ENCODE measurements at places on chromosomes 11 and 22.

DNA sequence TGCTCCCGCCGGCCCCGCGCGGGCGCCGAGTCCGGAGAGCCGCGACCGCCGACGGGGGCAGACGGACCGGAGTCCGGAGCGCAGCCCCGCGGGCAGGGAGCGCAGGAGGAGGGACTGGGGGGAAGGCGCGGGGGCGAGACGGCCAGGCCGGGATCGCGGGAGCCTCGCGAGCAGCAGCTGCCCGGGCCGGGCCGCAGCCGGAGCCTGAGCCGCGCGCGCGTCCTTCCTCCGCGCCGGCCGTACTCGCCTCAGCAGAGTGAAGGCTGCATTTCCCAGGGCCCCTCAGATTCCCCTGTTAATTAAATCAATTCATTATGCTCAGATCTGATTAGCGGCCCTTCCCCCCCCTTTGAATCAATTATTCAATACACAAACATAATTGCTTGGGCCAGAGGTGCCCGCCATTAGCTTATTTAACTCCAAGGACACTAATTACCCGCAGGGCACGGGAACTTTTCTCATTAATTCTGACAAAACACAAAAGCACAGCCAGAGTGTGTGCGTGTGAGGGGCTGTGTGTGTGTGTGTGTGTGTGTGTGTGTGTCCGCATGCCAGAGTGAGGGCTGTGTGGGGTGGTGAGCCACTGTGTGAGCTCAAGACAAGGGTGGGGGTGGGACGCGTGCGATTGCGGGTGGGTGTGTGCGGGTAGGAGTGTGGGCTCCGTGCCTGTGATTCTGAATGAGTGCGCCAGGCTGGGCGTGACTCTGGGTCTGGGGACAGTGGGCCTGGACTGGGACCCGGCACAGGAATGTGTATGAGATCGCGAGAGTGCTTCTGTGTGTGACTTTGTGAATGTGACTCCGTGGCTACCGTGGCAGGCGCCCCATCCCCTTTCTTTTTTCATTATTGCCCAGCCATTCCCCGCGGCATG lies 5.1 kb upstream of the LMO1 start:
- peak; percentile 46 for DNase-seq

- DNase-seq = no peak
Observed at GRCh38 chr11:90355200-90355599, 132.4 kb upstream of the CHORDC1 start.

GRCh38 chr11:5380740-5381342 lies 2.8 kb upstream of the OR51M1 start:
- DNase-seq = peak; percentile 60

- no peak for DNase-seq
Observed at GRCh38 chr22:27207907-27208306, 550.5 kb downstream of the MIAT start.

GRCh38 chr11:12775955-12776354 lies 101.7 kb downstream of the TEAD1 start:
- no peak for DNase-seq

- no peak for DNase-seq
Observed at GRCh38 chr11:100269516-100269915, 417.6 kb upstream of the ARHGAP42 start.

GRCh38 chr11:37947821-37948220 lies 1349.8 kb upstream of the RAG2 start:
- no peak for DNase-seq

- no peak for DNase-seq
Observed at GRCh38 chr22:30803679-30804078, 109.0 kb downstream of the OSBP2 start.

- DNase-seq = no peak
Observed at GRCh38 chr11:2807025-2807681, 78.4 kb downstream of the CDKN1C start.

- DNase-seq = no peak
Observed at GRCh38 chr11:27385245-27385644, 22.2 kb upstream of the CCDC34 start.

DNA sequence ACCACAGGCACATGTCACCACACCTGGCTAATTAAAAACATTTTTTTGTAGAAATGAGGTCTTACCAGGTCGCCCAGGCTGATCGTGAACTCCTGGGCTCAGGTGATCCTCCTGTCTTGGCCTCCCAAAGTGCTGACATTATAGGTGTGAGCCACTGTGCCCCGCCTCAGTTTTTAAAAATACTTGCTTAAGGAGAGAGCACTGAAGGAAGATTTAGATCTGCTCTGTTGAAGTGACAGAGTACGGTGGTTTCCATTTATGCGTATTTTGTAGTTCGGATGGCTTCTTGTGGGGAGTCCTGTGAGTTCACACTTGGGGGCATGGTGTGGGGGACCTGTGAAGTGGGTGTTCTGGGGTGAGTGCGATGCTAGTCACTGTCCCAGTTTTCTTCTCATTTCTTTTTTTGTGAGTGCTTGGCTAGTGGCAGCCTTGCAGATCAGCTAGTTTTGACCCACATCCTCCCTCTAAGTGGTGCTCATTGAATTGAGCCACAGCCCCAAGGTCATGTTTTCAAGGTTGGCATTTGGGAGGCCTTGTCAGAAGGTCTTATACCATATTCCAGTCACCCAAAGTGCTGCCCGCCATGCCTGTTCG lies 31.5 kb downstream of the PTPRJ start:
- DNase-seq = no peak

GRCh38 chr22:42070517-42071422 lies at the start of gene NAGA:
Gene NAGA, minus strand, starts transcription at chr22:42070812. Its CDS starts 515 bp downstream, at chr22:42070297.
- DNase-seq = peak; percentile 93

DNA sequence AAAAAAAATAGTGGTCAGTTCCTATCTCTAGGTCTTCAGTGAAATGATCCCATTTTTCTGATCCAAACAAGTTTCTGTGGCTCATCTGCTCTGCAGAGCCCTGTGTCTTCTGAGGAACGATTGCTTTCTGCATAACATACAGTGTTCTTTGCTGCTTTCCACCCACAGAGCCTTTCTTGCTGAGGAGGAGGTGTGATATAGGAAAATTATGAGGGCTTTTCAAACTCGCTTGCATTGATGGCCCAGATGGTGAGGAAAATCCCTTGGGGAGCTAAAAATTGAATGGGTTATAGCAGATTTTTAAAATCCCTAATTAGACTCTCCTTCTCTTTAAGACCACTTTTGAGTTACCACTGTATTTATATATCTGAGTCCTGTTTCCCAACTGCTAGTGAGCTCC lies 31.3 kb downstream of the JAM3 start:
- DNase-seq = no peak

DNA sequence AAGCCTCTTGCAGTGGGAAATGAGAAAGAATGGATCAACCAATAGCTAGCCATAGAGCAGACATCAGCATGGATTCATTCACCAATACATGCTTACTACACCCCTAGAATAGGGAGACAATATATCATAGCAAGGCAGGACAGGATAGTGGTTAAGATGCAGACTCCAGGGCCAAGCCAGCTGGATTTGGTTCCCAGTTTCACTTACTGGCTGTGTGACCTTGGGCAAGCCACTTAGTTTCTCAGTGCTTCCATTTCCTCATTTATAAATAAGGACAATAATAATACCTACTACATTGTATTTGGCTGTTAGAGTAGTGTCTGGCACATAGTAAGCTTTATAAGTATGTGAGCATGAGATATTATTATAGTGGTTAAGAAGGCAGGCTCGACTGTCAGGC lies 7.1 kb downstream of the DCHS1 start:
- no peak for DNase-seq

GRCh38 chr11:113389272-113389671 lies 1.7 kb downstream of the ANKK1 start:
- no peak for DNase-seq

DNA sequence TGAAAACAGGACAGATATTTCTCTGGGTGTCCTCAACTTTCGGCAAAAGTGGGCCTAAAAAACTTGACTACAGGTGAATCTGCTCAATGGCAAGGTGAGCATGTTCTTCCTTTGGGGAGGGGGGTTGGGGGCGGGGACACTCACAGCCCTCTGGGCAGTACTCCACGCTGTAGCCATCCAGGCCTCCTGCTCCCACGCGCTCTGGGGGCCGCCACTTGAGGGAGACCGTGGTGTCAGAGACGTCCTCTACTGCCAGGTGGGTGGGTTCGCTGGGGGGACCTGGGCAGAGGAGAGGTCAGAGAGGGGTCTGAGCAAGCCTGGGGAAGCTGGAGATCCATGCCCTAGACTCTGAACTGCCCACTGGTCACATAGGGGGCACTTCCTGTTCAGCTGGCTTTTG lies 16.8 kb downstream of the MYBPC3 start:
- no peak for DNase-seq

DNA sequence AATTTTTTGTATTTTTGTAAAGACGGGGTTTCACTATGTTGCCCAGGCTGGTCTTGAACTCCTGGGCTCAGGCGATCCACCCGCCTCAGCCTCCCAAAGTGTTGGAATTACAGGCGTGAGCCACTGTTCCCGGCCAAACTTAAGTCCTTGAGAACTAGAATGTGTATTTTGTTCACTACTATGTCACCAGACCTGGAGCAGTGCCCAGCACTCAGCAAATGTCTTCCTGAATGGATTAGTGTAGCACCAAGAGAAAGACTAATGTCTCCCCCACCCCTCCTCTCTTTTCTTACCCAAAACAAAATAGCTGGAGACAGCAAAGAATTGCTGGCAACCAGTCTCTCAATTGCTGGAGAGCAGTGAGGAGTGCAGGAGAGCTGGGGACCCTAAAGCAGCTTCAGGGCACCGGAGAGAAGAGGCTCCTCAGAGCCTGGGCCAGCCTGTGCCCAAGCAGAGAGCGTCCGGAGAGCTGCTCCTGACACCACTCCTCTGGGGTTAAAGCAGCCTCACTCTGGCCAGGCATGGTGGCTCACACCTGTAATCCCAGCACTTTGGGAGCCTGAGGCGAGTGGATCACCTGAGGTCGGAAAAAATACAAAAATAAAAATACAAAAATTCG lies 14.9 kb downstream of the SLC25A18 start:
- DNase-seq = no peak

GRCh38 chr11:31601635-31602282 lies 92.2 kb downstream of the ELP4 start:
- DNase-seq = no peak

DNA sequence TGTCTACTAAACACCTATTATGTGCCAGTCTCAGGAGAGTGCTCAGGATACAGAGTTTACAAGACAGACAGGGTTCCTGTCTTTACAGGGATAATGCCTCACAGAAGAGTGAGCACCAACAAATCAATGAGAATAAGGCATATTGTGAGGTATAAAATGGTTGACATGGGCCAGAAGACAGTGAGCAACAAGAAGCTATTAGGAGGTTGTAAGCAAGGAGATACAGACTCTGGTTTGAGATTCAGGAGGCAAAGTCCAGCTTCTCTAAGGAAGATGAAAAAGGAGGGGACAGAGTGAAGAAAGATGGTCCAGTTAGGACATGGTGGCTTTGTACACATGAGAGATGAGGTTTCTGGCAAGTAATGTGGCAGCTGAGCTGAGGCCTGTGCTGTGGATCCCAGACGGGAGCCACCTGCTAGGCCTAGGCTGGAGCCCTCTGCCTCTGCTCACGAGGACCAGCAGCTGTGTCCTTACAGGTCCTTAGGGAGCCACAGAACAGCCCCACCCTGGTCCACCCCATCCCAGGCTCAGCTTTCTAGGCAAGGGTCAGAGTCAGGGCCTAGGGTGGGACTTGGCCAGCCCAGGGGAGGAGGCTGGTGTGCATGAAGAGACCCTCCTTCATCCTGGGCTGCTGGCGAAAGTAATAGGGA lies 110.5 kb downstream of the ZNF280B start:
- DNase-seq = no peak

DNA sequence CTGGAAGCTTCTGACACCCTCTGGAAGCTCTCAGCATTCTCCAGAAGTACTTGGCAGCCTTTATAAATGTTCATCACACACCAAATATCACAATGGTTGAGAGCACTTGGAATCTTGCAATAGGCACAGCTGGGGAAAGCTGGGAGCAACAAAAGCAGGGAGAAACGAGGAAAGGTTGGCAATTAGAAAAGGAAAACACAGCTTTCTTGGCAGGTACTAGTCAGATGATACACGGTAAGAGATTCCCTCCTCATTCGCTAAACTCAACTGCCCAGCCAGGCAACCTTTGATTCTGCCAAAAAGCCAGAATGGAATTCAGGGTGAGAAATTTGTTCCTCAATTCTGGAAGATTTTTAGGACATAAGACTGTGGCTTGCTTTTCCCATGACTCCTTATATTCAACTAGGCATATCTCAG lies 576.9 kb upstream of the ANO5 start:
- DNase-seq = no peak

GRCh38 chr11:7423946-7424345 lies 61.4 kb upstream of the OLFML1 start:
- no peak for DNase-seq

GRCh38 chr22:35742342-35743100 lies 24.8 kb downstream of the APOL5 start:
- DNase-seq = peak; percentile 49

GRCh38 chr11:36212564-36213392 lies 76.4 kb downstream of the COMMD9 start:
- no peak for DNase-seq

DNA sequence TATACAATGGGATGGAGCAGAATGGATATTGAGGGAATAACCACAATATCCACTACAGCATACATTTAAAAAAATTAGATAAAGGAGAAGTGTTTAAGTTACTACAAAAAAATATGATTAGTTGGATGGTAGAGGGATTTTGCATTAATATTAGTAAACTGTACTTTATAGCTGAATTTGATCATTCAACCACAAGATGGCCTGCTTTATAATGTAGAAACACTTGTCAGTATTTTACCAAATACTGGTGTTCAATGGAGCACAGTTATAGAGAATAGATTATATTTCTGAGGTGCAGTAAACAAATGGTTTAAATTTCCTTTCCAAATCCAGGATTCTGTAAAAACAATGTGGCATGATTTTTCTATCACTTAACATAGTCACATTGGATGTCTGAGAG lies 818.8 kb upstream of the CHORDC1 start:
- DNase-seq = no peak

- no peak for DNase-seq
Observed at GRCh38 chr11:1499261-1499890, 12.8 kb upstream of the MOB2 start.

GRCh38 chr22:20615021-20615420 lies 107.6 kb downstream of the MED15 start:
- DNase-seq = no peak

GRCh38 chr11:103380031-103380430 lies 270.8 kb downstream of the DYNC2H1 start:
- no peak for DNase-seq

DNA sequence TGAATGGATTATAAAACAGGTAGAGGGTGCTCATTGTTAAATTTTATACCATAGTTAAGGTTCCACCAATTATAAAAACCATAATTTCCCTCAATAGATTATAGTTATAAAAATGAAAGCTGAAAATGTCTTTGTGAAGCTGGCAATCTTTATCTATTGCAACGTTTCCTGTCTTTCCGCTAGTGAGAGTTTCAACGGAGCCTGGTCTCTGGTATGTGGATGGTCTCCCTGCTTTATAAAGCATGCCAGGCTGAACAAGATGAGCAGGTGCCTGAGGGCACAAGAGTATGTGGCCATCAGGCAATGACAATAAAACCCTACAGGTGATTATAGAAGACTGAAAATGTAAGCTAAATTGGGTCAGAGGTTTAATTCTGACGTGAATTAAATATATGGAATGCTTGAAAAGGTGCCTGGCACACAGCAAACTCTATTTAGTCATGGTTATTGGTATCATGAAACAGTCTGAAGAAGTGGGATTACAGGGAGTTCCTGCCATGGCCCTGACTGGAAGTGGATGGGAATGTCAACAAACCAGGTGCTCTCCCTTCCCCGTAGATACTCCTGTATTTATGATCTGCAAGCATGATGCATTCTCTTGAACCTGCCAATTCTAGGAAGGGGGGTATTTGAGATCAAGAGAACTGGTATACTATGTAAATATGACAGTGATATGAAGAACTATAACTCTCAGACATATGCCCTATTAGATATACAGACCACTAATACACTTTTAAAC lies 115.7 kb downstream of the ENTHD1 start:
- DNase-seq = no peak

- DNase-seq = no peak
Observed at GRCh38 chr11:106262852-106263251, 185.4 kb downstream of the AASDHPPT start.
